ENCODE measurements at places on chromosomes 2 and 18.

DNA sequence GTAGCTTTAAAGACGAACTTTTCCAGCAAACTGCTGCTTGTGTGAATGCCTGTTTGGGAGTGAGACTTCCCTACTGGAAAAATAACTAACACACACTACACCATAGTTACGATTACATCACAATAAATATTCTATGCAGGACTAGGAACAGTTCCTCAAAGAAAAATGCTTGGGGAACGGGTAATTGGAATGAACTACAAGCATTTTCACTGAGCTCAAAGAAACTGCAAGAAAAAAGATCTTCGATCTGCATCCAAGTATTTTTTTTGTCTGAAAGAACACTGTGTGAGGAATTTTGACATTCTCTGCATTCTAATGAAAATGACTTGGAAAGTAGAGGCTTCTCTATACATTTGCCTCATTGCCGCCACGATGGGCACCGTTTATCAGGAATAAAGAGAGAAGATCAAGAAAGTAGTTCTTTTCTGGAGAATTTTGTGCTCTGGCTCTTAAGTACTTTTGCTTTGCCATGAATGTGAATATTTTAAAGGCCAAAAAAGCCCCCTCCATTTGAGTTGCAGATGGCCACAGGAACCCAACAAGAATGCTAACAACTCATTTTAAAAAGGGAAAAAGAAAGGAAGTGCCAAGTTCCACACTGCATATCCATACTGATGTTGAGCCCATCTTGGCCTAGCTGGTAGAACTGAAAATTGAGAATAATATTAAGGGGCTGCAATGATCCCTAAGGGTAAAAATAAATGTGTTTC, 13.6 kb downstream of the LYPD1 start:
- no peak for DNase-seq

DNA sequence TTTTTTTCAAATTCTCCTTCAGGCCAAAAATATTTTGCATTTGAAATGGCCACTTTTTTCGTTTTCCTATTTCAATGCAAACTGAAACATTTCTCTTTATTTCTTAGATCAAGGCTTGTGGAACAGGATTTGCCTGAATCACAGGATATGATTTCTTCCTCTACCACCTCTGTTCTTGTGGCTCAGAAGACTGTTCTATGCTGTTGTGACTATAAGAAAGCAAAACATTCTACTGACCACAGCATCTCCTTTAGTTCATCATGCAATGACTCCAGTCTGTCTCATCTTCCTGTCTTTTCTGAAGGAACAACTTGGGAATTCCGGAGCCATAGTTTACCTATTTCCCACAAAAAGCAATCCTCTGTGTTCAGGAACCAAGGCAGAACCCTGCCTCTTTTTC, 16.2 kb upstream of the ZNF512 start:
- peak; percentile 73 for DNase-seq

GRCh38 chr2:32887125-32887524, 59.6 kb upstream of the LTBP1 start:
- no peak for DNase-seq

DNA sequence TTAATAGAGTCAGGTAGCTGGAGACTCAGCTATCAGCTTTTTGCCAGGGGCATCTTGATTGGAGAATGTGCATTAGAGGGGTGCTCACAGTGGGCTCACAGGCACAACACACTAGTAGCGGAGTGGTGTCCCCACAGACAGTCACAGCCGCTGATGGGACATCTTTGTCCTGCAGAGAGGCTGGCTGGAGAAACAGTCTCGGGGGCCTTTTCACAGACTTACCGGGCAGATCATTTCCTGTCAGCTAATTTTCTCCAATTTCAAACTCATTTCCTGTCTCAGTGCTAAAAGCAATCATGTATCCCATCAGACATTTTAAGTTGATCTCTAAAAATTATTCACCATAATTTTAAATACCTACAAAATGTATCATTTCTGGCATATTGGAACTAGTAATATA, 562.6 kb downstream of the DCDC2C start:
- DNase-seq = no peak

GRCh38 chr18:25136416-25137196, 215.4 kb downstream of the ZNF521 start:
- no peak for DNase-seq

- no peak for DNase-seq
These were observed 30.1 kb upstream of the E2F6 start for GRCh38 chr2:11495844-11496681.

DNA sequence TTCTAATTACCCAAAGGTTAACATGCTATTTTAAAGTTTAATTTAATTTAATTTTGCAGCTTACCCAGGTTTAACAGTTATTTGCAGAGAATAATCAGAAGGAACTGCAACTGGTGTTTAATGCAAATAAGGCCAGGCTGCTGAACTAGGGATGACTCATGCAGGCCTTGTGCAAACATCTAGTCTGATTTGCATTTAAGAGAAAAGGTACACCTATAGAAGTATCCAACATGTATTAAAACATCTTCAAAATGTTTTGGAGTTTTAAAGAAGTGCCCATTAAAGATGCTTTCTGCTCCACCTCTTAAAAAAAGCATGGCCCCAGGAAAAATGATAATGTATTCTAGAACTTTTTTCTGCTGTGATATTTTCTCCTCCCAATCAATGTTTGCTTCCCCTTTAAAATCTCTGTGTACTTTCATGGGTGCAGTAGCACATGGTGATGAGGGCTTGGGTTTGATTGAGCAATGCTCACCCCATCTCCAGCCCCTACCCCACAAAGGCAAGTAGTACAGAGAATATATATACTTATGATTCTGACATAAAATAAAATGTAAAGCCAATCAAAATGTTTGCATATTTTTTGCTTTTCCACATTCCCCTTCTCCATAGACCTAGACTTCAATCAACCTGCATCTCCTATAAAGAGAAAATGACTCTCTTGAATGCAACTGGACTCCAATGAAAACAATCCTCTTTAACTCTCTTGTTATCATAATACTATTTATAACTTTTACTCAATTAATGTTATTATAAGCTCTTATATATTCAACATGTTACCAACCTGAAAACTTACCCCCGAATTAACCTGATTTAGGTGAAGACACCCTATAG, 54.1 kb downstream of the ATP8B1 start:
- DNase-seq = no peak

DNA sequence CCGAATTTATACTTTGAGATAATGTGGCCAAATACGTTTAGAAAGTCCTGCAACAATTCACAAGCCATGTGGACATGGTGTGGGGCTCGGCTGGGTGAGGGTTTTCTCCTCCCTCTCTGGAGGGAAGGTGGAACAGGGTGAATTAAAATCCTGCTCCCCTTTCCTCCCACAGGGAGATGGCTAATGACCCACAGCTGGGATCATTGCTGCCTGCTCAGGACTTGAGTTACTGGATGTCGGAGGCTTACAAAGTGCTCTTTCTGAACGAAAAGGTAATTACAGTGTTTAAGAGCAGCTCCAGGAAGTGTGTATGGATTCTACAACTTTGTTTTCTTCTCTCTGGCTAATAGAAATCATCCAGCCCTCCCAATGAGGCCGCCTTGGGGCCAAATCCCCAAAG, 97.9 kb upstream of the ALKAL2 start:
- DNase-seq = no peak

DNA sequence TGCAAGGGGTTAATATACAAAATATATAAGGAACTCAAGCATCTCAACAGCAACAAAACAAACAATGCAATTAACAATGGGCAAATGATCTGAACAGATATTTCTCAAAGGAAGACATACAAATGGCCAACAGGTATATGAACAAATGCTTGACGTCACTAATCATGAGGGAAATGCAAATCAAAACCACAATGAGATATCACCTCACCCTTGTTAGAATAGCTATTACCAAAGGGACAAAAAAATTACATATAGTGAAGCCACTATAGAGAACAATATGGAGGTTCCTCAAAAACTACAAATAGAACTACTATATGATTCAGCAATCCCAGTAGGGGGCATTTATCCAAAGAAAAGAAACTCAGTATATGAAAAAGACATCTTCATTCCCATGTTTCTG, 3.8 kb upstream of the SIGLEC15 start:
- no peak for DNase-seq

DNA sequence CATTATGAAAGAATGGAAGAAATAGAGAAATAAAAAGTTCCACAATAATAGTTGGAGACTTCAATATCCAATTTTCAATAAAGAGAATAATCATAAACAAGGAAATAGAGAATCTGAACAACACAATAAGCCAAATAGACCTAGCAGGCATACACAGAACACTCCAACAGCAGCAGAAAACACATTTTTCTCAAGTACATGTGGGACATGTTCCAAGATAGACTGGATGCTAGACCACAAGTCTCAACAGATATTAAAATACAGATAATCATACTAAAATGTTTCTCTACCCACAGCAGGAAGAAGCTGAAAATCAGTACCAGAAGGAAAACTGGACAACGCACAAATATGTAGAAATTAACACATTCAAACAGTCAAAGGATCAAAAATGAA, 113.9 kb downstream of the USP34 start:
- no peak for DNase-seq

All from non-pigmented ciliary epithelial cell (primary cell).